ENCODE measurements at places on chromosomes 12 and 14. TPM values are rescaled to one million over a fixed set of nuclear protein-coding genes. Genes with fewer than 3 reads are reported as not detected.

SLCO1A2 gene
- not detected for total RNA-seq

RFLNA gene
- total RNA-seq = 2.6 TPM

HOXC6 gene
- 2.6 TPM for total RNA-seq

GPR84 gene
- not detected for total RNA-seq

SLCO1B1 gene
- not detected for total RNA-seq

RILPL2 gene
- total RNA-seq = 1.0 TPM

AJUBA gene
- total RNA-seq = 77.8 TPM
